SK-N-DZ (cell line): ENCODE measurements at places on chromosomes 6 and 20.
A peak's percentile ranks its signal among the peaks of the same experiment; 100 is the strongest.

- no peak for DNase-seq
These were observed 64.7 kb downstream of the KCNS1 start for GRCh38 chr20:45036044-45036755.

GRCh38 chr6:41298785-41299502 is 12.5 kb upstream of the TREM1 start:
- no peak for DNase-seq

DNA sequence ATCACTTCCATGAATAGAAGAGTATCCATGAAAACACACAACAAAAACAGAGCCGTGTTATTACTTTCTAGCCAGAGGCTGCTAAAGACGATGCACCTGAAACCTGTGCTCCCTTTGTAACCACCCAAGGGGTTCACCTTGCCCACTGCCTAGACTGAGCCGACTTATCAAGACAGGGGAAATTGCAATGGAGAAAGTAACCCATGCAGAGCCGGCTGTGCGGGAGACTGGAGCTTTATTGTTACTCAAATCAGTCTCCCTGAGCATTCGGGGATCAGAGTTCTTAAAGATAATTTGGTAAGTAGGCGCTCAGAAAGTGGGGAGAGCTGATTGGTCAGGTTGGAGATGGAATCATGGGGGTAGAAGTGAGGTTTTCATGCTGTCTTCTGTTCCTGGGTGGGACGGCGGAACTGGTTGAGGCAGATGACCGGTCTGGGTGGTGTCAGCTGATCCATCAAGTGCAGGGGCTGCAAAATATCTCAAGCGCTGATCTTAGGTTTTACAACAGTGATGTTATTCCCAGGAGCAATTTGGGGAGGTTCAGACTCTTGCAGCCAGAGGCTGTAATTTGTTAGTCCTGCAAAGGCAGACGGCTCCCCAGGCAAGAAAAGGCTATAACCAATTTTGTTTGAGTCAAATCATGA is 366.6 kb downstream of the PREX1 start:
- DNase-seq = no peak

- DNase-seq = no peak
These were observed 115.0 kb downstream of the TAF4 start for GRCh38 chr20:61950641-61951071.

DNA sequence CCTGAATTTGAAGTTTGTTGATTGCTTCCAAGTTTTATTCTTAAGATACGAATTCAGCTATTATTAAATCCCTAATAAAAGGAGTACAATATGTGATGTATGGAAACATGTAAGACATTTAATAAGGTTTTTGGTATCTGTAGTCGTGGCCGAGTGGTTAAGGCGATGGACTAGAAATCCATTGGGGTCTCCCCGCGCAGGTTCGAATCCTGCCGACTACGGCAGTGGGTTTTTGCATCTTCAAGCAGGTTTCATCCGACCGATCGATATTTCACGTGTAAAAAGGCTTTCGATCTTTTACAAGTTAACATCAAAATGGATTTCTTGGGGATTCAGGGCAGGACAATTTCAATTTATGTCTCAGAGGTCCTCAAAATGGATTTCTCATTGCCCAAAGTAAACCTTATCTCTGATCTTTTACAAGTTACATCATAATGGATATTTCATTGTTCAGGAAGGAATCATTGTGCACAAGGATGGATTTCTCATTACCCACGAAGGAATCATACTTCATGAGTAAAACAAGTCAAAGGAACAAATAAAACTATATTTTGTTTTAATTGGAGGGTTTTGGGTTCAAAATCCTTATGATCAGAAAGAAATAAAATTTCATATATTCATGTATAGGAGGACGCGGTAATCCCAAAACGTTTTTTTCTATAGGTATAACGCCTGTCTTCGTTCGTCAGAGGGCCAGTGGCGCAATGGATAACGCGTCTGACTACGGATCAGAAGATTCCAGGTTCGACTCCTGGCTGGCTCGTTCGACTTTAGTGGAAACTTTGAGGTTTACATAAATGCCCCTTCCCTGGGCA is 37.3 kb upstream of the BTN3A2 start:
- DNase-seq = peak; percentile 83

GRCh38 chr6:52704060-52704459 is 33.1 kb downstream of the TMEM14A start:
- DNase-seq = no peak

- DNase-seq = no peak
These were observed 27.0 kb downstream of the SNAI1 start for GRCh38 chr20:50009521-50010454.

DNA sequence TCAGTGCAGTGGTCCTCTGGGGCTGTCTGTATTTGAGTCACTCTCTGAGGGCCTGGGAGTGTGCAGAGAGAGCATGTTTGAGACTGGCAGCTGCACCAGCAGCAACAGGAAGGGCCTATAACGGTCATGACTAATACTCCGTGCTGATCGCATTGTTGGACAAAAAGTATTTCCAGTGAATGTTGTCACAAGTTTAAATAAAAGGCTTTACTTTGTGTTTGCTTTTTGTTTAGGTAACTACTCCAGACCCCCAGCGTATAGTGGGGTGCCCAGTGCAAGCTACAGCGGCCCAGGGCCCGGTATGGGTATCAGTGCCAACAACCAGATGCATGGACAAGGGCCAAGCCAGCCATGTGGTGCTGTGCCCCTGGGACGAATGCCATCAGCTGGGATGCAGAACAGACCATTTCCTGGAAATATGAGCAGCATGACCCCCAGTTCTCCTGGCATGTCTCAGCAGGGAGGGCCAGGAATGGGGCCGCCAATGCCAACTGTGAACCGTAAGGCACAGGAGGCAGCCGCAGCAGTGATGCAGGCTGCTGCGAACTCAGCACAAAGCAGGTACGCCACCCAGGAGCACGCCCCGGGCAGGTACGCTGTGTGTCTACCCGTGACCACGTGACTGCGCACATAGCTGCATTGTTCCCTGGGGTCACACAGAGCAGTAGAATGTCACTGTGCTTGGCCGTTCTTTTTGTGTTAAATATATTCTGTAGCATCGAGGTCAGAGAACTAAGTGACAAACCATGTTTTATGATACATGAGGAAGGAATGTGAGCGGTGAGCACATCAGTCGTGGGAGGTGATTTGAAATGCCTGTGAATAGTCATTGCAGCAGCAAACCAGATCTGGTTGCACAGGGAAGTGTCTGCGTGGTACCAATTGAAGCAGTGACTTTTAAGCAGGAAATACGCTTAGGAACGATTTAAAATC is 174.7 kb downstream of the TMEM242 start:
- DNase-seq = no peak

- no peak for DNase-seq
These were observed 107.5 kb downstream of the CENPW start for GRCh38 chr6:126447367-126447766.

DNA sequence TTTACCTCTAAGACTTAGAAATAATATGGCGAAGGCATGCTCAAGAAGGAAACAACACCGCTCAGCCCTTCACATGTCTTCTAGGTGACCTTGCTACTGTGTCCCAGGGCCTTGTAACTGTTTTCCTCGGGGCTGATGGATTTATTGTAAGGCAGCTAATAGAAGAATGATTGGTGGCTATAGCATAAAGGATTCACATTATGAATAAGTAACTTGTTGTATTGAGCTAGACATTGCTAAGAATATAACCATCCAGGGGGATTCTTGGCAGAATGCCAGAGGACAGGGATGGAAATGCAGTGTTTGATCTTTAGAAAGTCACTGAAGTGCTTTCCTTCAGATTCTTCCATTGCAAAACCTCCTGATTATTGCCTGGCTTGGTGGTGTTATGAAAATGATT is 54.9 kb downstream of the PLEKHG1 start:
- no peak for DNase-seq

DNA sequence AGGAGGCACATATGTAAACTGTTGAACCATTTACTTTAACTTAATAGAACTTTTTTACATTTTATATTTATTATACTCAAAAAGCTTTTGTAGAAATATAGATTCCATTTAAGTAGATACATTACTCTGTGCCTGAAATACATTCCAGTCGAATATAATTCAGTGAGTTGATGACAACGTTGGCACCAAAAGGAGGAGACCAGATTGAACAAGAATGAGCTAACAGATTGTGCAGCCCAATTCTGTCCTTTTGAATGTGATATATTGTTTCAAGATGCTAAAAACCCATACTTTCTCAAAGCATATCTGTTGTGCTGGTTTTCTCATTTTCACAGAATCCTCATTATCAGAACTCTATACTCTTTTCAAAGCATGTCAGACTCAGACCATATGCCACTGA is 147.4 kb upstream of the SIM1 start:
- no peak for DNase-seq

- no peak for DNase-seq
These were observed 92.4 kb upstream of the EYS start for GRCh38 chr6:65799389-65799788.

- DNase-seq = no peak
These were observed 59.6 kb downstream of the RAB44 start for GRCh38 chr6:36757206-36757605.

GRCh38 chr20:12977328-12978125 is 31.2 kb upstream of the SPTLC3 start:
- no peak for DNase-seq

DNA sequence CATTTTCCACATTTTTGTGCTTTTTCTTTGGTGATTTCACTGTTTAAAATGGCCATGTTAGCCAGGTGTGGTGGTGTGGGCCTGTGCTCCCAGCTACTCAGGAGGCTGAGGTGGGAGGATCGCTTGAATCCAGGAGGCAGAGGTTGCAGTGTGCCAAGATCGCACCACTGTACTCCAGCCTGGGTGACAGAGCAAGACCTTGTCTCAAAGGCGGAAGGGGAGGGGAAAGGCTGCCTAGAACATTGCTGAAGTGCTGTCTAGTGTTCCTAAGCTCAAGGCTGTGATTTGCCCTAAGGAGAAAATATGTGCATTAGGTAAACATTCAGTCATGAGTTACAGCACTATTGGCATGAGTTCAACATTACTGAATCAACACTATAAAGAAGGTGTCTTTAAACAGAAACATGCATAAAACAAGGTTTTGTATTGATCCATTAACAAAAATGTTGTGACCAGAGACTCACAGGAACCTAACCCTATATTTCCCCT is 14.0 kb downstream of the ZC2HC1B start:
- no peak for DNase-seq

DNA sequence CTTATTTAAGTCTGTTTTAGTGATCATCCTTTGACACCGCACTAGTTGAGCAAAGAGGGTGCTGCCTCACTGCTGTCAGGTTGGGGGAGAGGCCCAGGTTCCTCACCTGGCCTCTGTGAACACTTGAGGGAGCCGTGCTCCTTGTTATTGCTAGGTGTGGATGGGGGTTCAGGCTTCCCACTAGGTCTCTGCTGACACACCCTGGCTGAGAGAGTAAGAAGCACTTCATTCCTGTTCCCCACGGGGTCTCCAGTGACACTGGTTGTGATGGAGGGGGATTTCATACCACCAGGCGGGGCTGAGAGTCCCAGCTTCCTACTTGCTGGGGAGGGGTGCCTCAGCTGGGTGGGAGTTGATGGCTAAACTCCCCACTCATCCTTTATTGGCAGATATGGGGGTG is 11.1 kb upstream of the NOTCH4 start:
- no peak for DNase-seq

DNA sequence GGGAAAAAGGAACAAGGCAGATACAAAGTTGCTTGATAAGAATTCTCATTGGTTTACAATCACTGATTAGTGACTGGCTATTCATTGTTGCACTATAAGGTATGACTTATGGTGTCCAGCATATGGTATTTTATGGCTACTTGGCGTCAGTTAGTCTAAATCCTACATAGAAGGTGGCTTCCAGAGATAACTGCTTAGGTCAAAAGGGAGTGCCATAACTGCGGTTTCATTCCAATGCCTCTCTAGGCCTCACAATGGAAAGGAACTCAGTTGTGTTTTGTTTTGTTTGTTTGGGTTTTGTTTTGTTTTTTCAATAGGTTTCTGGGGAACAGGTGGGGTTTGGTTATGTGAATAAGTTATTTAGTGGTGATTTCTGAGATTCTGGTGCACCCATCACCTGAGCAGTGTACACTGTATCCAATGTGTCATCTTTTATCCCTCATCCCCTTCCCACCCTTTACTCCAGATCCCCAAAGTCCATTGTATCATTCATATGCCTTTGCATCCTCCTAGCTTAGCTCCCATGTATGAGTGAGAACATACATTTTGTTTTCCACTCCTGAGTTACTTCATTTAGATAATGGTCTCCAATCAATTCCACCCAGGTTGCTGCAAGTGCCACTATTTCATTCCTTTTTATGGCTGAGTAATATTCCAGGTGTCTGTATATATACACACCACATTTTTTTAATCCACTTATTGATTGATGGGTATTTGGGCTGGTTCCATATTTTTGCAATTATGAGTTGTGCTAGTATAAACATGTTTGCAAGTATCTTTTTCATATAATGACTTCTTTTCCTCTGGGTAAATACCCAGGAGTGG is 7.0 kb downstream of the GOPC start:
- DNase-seq = no peak

DNA sequence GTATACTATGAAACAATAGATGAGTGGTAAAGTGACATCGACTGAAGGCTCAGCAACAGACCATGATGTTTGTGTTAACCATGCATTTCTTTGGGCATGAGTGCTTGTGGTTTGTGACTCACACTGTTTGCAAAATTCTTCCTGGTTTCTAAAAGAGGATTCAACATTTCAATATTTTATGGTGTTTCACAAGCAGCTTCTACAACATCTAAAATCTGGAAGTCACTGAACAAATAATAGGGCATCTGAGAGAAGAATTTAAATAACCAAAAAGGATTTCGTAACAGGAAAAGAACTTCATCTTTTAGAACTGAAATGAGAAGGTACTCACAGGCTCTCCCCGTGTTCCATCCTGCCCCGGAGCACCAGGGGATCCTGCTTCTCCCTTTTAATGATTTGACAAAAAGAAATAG is 146.2 kb downstream of the COL21A1 start:
- DNase-seq = no peak

GRCh38 chr6:30847971-30848436 is 36.3 kb upstream of the DDR1 start:
- no peak for DNase-seq

DNA sequence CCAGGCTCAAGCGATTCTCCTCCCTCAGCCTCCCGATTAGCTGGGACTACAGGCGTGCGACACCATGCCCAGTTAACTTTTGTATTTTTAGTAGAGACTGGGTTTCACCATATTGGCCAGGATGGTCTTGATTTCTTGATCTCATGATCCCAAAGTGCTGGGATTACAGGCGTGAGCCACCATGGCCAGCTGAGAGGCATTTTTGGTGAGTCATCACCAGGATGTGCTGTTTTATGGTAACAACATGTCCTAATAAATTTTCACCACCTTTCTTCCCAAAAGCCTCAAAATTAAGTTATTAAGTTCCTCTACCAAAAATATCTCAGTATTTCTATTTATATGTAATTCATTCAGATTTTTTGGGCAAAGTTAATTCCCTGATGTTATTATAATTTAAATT is 53.5 kb downstream of the COL21A1 start:
- no peak for DNase-seq

DNA sequence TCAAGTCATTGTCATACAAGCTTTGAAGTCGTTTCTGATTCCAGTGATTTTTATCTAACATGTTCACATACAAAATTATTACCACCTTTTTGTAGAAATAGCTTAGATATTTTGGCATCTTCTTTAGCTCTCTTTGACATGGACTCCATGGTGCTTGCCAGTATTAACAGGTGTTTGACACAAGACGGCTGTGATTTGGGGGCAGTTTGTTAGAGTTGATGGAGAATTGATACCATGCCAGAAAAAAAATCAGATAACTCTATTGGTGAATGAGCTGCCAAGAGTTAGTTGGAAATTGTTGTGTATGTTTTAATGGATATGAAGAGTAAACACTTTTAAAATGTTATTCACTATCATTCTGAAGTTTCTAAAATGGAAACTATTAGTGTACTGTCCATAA is 146.6 kb upstream of the LAMP5 start:
- no peak for DNase-seq

- no peak for DNase-seq
These were observed 62.7 kb upstream of the ZNF133 start for GRCh38 chr20:18225632-18226031.
